ENCODE measurements at places on chromosomes 2 and 18.

GRCh38 chr2:238667008-238667407 is 180.9 kb upstream of the TWIST2 start:
- no peak for DNase-seq

DNA sequence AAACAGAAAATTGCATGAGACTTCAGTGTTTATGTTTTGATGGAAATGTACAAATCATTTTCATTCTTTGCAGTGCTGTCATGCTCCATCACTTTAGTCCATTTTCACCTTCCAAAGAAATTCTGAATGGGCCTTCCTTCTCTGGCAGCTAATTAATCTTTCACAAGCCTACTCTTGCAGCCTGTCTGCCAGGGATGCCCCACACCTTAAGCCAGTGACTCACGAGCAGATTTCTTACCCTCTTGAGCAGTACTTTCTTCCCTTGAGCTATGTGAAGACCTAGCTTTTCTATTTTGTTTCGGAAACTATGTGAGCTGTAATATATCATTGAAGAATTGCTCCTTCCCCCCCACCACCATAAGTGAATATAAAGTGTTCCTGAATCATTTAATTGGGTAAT is 404.3 kb upstream of the VWC2L start:
- DNase-seq: no peak

DNA sequence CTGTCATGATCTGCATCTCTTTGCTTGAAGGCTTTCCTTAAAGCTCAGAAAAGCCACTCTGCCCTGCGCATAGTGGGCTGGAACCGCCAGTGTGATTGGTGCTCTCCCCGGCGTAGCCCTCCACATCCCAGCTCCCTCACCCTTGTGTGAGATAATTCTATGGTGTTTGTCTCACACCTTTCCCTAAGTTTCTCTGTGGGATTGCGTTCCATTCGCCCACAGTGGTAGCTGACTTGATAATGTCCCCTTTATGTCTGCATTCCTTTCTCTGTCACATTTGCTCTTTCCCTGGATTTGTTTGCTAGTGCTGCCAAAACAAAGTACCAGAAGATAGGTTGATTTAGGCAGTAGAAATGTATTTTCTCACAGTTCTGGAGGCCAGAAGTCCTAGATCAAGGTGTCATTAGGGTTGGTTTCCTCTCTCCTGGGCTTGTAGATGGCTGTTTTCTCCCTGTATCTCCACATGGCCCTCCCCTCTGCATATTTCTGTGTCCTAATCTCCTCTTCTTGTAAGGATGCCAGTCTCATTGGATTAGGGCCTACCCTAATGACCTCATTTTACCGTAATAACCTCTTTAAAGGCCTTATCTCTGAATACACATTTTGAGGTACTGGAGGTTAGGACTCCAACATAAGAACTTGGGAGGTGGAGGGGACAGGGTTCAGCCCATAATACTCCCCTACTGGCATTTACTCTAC is 7.4 kb upstream of the TMEM87B start:
- DNase-seq: no peak

DNA sequence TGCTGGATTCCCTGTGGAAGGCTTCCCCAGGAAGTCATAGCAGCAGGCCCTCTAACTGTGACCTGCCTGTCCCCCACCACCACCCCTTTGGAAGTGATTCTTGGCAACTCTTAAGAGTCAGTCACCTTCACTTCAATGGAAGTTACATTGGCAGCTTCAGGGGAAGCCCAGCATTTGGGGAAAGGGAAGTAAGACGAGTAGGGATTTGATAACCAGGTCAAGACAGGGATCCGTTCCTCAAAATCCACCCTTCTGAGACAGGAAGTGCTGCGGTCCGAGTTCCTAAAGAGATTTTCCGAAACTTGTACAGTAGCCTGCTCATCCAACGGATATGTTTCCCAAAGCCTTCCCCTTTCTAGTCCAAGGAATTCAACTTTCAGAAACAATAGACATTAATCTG is 54.2 kb downstream of the MRPL35 start:
- DNase-seq: no peak

- DNase-seq: no peak
Measured at GRCh38 chr18:70386582-70386981, 97.7 kb downstream of the SOCS6 start.

GRCh38 chr2:24272907-24273306 is 87.4 kb downstream of the ITSN2 start:
- no peak for DNase-seq

DNA sequence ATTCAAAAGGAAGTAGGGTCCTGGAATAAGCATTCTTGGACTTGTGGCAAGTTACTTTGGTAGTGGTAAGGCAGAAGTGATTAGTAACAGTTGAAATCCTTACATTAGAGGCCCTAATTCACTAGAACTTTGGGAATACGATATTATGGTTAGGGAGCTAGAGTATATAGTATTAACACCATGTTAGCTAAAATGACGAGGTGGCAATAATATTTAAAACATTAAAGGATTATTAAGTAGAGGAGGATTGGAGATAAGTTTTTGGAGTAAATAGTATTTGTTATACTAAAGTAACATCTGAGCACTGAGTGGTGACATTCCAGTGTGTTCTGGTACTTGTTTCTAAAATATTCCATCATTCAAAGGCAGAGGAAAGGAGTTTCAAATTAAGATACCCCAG is 91.0 kb downstream of the AGPS start:
- no peak for DNase-seq

DNA sequence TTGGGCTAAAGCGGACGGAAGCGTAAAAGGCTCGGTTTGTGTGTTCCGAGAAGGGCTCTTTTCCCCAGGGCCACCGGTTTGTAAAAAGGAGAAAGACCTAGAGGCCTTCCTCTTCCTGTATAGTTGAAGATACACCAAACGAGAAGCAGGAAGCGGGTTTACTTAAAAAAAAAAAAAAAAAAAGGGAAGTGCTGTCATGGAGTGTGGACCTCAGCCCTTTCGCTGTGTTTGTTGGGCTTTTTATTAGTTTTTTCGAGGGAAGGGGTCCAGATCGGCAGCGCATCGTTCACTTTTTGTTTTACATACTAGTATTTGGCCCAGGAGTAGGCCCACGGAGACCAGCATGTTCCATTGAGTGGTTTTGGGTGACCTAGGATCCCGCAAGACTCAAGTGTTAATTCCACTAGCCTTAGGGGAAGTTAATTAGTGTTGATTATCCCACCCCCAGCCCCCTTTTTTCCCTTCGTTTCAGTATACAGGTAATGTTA is 676 bp downstream of the ACTR2 start:
- no peak for DNase-seq

DNA sequence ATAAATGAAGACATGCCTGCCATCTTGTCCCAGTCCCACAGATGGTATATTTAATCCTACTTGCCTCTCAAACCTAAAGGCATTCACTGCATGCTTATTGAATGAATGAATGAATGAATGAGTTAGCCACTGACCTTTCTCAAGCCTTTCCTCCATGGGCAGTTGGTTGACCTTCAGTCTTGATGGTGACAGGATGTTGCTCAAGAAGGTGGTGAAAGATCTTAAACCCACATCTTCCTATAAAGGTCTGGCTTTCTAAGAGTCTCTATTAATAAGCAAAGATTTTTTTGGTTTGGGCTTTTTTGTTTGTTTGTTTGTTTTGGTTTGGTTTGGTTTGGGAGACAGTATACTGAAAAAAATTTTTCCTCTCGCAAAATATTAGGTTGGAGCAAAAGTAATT is 41.7 kb downstream of the KIAA2012 start:
- no peak for DNase-seq

DNA sequence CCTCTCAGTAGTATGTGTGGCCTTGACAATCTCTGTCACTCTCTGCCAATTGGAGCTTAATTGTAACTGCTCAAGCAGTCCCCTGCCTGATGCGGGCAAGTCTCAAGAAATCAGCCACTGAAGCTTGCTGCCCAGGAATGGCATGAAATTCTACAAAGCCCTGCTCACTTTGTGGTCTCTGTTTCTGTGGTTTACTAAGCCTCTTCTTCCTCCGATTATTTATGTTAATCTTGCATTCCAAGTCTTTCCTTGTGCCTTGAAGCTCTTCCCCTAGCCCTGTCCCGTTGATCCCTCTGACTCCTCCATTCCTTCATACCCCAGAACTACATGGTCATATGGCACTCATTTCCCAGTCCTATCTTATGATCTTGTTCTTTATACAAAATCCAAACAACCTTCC is 489.3 kb upstream of the CHST9 start:
- no peak for DNase-seq

DNA sequence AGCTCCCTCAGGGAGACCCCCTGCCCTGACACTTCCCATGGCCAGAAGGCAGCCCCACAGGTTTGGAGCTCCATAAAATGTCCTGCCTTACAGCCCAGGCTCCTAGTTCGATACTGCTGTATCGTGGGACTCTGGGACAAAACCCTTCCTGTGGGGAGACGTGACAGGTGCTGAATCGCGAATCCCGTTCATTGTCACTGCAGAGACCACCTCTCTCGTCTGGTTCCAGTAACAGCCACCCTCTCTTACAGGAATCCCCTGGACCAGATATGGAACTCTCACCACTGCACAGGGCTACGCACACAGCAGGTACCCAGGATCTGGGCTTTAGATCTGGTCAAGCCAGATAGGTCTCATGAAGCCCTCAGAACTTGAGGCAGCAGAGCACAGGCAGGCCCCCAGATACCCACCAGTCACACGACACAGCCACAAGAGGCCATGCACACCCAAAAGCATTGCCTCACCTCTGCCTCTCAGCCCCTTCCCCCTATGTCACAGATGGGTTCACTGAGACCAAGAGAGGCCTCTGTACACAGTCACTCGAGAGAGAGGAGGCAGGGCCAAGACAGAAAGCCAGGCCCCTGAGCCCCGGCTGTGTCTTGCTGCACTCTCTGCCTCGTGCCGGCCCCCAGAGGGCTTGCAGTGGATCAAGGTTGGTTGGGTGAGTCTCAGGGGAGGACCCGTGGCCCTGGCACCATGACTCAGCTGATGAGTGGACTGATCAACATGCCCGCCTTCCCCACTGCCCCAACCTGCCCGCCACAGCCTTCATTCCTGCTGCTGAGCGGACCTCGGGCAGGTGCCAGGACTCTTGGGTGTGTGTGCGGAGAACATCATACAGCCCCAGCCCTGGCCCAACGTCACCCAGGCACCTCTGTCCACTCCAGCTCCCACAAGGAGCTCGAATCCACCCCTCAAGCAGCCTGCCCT is 7.6 kb downstream of the SDC1 start:
- no peak for DNase-seq
